ENCODE measurements at places on chromosomes 6 and 20.

DNA sequence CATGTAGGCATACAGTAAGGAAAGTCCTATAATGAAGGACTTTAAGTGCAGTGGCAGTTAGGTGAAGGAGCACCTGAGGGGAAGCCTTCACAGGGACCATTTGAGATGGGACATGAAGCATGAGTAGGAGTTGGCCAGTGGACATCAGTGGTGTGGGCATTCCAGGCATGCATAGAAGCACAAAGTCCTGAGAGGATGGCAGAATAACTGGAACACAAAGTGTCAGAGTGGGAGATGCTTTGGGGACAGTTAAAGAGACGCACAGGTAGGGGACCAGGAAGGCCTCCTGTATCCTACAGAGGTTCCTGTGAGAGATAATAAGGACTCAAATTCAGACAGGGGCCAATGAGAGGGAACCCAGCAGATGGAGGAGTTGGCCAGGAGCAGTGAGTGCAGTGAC is 26.4 kb upstream of the EFHC1 start:
- DNase-seq = no peak

- no peak for DNase-seq
These were observed 710.3 kb upstream of the MARCKS start for GRCh38 chr6:113146878-113147277.

DNA sequence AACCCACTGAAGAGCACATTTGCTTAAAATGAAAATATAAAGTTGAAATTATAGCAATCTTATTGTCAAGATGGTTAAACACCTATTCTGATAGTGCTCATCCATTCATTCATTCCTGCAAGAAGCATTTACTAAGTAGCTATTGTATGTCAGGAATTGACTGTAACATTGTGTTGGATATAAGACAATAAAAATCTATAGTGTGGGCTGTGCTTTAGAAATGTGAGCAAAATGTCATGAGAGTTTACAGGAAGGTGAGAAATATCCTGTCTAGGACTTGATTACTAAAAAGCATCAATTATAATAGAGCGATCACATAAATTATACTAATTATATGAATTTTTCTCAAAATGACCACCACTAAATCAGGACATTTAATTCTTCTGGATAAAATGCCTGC is 123.0 kb downstream of the HAO1 start:
- DNase-seq = no peak

DNA sequence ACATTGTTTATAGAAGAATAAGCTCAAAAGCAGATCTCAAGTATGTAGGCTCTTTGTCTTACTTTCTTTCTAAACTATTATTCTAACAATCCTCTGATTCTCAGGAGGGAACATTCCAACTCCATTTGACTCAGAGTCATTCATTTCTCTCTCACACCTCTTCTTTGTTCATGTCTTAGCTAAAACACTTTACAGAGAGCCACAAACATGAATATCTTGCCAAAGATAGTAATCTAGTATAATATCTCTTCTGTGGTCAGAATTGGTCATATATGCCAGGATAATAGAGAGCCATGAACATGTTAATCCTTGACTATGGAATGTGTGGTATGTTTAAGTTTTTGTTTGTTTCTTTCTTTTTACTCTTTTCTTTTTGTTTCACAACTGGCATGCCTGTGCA is 456.0 kb upstream of the PTCHD4 start:
- DNase-seq = no peak

GRCh38 chr20:13302647-13303450 is 81.8 kb downstream of the ISM1 start:
- DNase-seq = peak; percentile 68

DNA sequence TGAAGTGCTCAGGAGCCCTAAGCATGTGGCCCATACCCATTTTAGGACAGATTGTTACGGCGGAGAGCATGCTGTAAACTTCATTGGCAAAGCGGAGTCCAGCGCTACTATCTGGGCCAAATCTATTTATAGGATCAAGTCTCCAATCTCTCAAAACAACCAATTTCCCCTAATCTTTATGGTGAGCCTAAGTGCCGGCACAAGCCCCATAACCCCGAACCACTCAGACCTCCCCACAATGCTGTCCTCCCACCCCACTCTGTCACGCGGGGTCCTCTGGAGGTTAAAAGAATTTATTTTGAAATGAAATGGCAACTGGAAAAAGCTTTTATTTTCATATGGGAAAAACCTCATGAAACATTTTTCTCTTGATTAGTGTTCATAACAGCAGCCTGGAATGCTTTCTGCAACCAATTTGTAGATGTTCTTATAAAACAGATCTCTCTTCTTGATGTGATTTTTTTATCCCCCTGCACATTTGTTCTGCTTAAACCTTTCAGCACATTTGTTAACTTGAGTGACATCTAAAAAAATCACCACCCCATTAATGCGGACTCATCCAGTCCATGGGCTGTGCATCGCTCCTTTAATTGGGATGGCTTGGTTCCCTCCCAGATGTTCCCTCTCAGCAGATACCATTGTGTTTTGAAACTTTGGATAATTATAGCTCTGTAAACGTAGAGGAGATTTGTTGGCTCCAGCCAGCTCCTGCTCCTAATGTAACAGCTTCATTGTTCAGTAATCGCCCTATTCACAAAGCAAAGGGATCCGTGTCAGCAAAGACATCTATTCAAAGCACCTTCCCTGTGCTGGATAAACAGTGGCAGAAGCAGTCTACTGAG is 323.6 kb downstream of the CD83 start:
- no peak for DNase-seq

- DNase-seq = no peak
These were observed 1018.3 kb downstream of the GRIK2 start for GRCh38 chr6:102411796-102412195.

DNA sequence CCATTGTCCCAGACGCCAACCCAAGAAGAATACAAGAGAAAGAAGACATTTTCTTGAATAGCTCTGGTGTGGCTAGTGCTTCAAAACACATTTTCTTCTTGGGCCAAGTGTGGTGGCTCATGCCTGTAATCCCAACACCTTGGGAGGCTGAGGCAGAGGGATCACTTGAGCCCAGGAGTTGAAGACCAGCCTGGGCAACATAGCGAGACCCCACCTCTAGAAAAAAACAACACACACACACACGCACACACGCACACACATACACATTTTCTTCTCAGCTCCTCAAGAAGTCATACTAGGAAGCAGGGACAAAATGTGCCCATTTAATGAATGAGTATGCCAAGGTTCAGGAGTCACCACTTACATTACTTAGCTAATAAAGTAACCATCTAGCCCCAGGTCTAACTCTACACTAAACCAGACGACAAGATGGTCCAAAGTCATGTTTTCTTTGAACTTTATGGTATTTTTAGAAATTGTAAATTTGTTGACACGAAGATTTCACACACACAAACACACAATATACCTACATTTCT is 68.8 kb downstream of the ZMYND8 start:
- DNase-seq = no peak

- DNase-seq = no peak
These were observed 36.9 kb upstream of the HLA-C start for GRCh38 chr6:31308845-31309175.

- DNase-seq = no peak
These were observed 22.6 kb downstream of the VSTM2L start for GRCh38 chr20:37925265-37926165.

- no peak for DNase-seq
These were observed 110.1 kb upstream of the GPR6 start for GRCh38 chr6:109867970-109868358.

DNA sequence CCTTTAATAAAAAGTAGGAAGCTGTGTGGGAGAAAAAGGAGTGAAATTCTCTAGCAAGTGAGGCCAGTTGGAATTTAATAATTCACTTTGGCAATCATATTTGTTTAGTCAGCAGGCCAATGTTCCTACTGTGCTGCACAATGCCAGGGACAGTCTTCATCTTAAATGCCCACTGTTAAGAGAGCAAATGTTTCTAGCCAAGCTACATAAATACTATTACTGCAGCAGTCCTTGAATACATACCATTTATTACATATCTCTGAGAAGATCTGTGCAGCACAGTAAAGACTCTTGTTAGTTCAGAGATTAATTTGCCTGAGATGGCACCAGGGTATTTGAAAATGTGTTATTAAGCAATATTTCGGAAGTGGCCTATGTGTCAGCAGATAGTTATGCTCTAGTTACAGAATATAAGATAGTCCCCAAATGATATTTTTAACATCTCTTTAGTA is 105.4 kb downstream of the OGFRL1 start:
- no peak for DNase-seq

DNA sequence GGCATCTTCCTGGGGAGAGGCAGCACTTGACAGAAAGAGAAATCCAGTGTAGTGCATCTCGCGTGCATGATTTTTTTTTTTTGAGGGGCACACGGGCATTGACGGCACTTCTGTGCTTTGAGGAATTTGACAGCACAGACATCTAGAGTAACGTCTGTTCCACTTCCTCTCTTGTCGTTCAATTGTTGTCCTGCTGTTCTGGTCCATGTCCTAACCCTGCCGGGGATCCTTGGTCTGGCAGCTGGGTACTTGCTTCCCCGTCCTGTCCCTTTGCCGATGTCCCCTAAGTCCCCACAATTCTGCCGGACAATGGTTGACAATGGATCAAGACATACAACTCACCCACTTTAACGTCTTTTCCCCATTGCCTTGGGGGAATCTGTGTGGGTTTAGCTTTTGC is 46.0 kb upstream of the NAA20 start:
- no peak for DNase-seq

- no peak for DNase-seq
These were observed 78.8 kb downstream of the TAF4 start for GRCh38 chr20:61986762-61987321.

DNA sequence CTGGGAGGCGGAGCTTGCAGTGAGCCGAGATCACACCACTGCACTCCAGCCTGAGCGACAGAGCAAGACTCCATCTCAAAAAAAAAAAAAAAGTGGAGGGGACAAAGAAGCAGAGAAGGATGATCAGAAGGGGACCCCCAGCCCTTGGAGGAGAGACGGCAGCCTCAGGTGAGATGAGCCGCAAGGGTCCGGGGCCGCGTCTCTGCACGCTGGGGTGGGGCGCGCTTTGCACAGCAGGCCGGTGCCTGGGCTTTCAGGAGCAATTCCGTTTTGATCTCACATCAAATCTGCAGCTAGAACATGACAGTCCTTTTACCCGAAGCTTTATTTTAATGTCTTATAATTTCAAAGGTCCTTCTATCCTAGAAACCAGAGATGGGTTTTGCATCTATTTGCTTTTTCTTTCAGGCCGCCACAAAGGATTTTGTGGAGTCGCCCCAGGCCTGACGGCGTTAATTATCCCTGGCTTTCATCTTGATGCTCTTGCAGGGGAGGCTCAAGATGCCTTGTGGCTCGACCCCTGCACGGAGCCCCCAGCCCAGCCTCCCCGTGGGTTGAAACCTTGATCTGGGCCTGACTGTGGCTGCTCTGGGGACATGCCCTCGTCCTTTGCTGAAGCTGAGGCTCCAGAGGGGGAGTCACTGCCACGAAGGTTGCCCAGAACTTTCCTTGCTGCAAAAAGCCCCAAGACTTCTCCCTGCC is 17.3 kb downstream of the HRH3 start:
- DNase-seq = no peak
